ENCODE measurements at places on chromosomes 16 and 17.

GRCh38 chr16:58511933-58512815, 3.1 kb upstream of the SETD6 start:
- peak; percentile 42 for DNase-seq

DNA sequence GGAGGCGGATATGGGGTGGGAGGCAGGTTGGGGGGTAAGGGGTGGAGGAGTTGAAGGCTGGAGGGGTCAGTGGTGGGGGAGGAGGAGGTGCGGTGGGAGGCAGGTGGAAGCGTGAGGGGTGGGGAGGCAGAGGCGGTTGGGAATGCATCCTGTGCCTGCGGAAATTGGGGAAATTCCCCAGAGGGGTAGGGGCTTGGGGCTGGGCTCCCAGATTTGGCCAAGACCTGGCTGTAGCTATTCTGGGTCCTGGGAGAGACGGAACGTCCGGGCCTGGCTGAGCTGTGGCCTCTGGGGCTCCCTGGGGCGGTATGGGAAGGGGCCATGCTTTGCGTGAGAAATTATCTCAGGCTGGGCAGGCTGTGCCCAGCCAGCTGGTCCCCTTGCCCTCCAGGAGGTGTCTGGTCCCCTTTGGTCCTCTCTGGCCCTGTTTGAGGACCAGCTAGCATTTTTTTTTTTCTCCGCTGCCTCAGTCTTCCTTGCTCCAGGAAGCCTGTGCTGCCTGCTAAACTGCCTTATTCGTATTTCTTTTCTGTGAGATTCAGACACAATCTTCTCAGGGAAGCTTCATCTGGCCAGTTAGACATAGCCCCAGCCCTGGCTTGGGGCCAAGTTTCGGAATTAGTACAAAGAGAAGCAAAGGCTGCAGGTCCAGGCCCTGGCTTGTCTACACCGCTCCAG, 7.3 kb upstream of the TRPV2 start:
- DNase-seq: no peak

GRCh38 chr17:63838631-63839171, 3.8 kb downstream of the SMARCD2 start:
- DNase-seq: peak; percentile 86

DNA sequence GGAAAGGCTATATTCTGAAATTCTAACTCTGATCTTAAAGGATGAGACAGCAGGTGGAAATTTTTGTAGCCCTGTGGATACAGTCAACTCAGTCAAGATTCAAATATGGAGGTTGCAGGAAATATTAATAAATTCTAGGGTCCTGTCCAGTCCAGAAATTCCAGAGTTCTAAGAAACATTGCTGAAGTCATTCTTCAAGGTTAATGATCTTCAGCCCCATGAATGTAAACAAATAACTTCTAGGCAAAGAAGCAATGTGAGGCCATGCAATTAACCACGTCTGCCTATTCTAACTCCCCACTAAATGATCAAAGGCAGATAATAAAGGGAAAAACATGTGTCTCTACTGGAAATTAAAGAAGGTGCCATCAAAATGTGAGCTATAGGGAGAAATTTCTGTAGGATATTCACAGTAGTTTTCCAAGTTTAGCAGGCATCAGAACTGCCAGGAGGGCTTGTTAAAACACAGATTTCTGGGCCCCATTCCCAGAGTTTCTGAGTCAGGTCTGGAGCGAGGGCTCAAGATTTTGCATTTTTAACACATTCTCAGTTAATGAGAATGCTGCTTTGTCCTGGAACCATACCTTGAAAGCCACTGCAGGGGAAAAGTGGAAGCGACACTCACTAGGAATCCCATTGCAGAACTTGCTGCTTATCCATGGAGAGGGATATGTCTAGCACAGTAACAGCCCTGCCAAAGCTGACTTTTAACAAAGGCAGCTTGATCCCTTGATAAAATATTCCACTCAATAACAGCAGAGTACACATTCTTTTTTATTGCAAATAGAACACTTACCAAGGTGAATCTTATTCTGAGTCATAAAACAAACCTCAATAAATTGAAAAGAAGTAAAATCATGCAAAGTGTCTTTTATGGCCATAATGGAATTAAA, 61.8 kb downstream of the DNAH3 start:
- DNase-seq: no peak

DNA sequence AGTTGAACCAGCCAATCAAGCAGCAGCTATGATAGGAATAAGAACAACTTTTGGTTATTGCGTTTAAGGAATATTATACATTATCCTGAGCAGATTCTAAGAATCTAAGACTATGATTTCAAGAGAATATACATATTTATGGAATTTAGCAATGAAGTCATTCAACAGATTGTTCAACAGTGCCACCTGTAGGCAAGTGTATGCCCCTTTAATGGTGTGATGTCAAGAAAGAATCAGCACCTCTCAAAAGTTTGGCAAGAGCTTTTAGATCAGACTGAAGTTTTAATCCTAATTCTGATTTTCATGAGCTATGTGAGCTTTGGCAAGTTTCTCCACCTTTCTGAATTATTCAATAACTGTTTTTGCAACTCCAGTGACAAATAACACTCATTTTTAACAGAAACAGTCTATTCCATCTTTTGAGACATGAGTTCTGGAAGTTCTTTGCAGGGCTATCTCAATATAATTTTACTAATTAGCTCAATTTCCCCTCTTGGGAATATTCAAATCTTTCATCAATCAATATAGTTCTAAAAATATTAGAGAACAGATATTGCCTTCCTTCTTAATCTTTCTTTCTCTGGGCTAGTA, 474.3 kb upstream of the TOM1L1 start:
- no peak for DNase-seq

- DNase-seq: no peak
Observed at GRCh38 chr17:37673386-37673785, 30.1 kb upstream of the DDX52 start.

DNA sequence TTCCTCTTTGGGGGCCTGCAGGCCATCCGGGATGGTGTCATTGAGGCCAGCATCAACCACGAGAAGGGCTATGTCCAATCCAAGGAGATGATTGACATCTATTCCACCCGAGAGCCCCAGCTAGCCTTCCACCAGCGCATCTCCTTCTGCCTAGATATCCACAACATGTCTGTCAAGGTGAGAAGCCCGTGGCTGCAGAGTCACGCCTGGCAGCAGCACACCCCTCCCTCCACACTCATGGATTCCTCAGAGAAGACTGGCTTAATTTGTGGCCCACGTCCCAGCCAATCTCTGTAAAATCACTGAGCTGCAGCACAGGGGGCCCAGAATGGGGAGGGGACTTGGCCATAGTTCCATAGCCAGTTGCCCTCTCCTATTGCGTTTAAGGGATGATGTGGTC, 15.6 kb downstream of the PSMD3 start:
- DNase-seq: no peak

DNA sequence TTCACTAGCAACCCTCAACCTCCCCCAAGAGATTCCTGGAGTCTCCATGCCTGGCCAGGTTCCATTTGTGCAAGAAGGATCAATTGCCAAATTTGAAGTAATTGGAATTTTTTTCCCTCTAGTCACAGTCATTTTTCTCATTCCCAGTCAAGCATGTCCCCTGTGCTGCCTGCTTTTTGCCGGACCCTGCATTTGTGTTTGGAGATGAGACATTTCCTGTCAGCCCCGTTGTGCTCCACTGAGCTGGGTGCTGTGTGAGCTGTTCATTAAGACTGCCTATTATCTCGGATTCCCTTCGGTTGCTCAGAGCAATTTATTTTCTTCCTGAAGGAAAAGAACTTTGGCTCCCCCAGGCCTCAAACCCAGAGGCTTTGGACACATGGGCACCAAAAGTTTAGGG, 201.0 kb upstream of the NLRP1 start:
- no peak for DNase-seq

DNA sequence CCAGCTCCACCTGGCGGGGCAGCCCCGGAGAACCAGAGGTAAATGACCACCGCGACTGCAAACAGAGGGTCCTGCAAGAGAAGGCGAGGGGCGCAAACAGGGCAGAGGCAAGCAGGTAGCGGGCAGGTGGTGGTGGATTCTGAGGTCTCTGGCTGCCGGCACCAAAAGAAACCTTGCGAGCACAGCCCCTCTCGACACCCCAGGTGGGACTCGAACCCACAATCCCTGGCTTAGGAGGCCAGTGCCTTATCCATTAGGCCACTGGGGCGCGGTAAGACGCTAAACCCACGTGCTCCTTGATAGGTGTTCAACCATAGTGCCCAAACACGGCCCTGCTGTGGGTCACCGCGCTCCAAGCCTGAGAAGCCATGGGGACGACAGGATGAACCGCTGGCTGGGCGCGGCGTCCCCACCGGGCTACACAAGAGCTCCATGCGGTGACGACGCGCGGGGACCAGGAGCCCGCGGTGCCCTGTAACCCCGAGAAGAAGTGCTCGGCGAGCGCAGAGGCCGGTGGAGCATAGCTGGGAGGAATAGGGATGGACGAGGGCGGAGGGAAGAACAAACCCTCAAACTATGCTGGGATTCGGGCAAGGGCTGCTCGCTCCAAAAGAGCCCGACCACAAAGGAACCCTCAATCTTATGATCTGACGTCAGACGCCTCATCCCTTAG, 12.4 kb downstream of the ATP5PD start:
- DNase-seq: peak; percentile 66

DNA sequence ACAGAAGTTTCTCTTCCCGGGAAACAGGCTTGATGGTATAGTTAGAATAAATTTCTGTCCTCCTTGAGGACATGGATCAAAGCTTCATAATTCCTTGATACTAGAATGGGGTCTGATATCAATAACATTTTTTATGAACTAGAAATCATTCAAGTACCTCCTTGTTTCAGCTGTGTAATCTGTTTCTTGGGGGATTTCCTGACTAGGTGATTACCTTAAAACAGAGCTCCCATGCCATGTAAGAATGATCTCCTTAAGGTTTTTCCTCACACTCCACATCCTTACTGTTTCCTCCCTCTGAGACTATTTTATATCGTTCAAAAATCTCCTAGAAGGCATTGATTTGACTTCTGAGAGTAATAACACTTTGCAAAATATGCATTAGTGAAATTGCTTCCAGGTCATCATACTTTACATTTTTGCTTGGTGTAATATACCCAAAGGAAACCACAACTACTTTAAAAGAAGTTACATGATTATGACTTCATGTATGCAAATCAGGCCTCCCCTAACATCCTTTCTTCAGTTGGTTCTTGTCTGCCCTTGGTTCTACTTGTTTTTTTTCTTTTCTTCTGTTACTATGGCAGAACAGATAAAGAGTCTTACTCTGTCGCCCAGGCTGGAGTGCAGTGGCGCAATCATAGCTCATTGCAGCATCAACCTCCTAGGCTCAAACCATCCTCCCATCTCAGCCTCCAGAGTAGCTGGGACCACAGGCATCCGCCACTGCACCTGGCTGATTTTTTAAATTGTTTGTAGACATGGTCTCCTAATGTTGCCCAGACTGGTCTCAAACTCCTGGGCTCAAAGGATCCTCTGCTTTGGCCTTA, 388.8 kb downstream of the ZFHX3 start:
- no peak for DNase-seq

GRCh38 chr17:20043021-20043420, 33.9 kb downstream of the SPECC1 start:
- DNase-seq: no peak

GRCh38 chr17:69516911-69517310, 102.4 kb downstream of the MAP2K6 start:
- DNase-seq: no peak

DNA sequence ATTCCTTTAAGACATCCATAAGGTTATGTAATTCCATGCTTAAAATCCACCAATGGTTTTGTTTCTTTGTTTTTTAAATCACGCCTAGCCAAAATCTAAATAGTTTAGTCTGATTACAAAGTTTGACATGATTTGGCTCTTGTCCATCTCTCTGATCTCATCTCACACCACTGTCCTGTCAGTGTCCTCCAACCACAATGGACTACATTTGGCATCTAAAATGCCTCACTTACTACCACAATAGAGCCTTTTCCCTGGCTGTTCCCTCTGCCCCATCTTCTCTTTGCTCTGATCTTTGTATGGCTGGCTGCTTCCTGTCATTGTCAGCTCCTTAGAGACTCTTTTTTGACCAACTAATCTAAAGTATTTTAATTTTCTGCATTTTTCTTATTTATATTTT, 157.2 kb downstream of the MYO1D start:
- no peak for DNase-seq

GRCh38 chr16:80344570-80344969, 196.2 kb upstream of the DYNLRB2 start:
- no peak for DNase-seq

- DNase-seq: no peak
Observed at GRCh38 chr16:11217651-11218603, 38.1 kb downstream of the SOCS1 start.

DNA sequence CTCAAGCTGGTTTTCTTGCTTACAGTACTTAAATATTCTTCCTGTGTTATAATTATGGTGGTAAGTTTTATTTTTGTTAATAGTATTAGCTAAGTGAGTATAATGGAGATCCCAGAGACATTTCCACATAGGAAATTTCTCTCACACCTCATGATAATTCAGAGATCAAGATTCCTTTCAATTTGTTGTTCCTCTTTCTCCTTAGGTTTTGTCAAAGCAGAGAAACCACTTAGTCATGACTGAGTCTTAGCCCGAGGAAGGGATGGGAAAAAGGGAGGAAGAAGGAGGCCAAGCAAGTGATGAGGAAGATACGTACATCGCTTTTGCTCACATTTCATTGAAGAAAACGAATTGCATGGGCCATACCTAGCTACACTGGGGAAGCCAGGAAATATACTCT, 18.4 kb downstream of the ESRP2 start:
- DNase-seq: no peak

GRCh38 chr17:44518032-44518431, 14.8 kb upstream of the GPATCH8 start:
- DNase-seq: no peak

- no peak for DNase-seq
Observed at GRCh38 chr17:1413281-1413791, 13.3 kb upstream of the YWHAE start.

GRCh38 chr16:89643769-89644300, 13.7 kb downstream of the CHMP1A start:
- no peak for DNase-seq

GRCh38 chr16:89047331-89048089, 46.1 kb upstream of the ACSF3 start:
- DNase-seq: no peak

- DNase-seq: peak; percentile 89
Observed at GRCh38 chr17:17823433-17824118, 13.2 kb downstream of the SREBF1 start.

GRCh38 chr17:63344383-63344782, 101.7 kb downstream of the CYB561 start:
- DNase-seq: no peak

- no peak for DNase-seq
Observed at GRCh38 chr16:85571563-85571812, 41.6 kb upstream of the GSE1 start.

GRCh38 chr16:88472069-88472468, 19.0 kb downstream of the ZFPM1 start:
- no peak for DNase-seq

DNA sequence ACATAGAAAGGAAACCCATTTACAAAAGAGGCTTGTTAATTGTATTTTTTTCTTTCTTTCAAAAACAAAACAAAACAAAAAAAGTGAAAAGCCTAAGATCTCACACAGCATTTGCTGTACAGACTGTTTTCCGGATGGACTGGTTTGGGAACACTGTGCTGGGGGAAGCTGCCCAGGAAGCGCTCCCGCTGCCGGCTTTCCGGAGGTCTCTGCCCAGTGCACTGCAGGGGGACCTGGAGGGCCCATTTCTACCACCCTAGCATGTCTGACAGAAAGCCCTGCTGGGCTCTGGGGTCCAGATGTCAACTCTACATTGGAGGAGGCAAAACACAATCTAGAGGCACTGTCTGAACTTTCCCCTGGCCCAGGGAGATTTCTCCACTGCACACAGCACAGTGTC, 26.3 kb upstream of the CLEC18B start:
- DNase-seq: no peak

GRCh38 chr17:7885367-7886226, 3.0 kb upstream of the CHD3 start:
- DNase-seq: no peak

- no peak for DNase-seq
Observed at GRCh38 chr17:67496286-67496685, 119.2 kb downstream of the PITPNC1 start.
